Activated B cell treated with CpG ODN at 0.5 μM for 24 hours (primary cell): ENCODE measurements at places on chromosomes 6 and 20. TPM values are rescaled to one million over a fixed set of nuclear protein-coding genes. Genes with fewer than 3 reads are reported as not detected.
A peak's percentile ranks its signal among the peaks of the same experiment; 100 is the strongest.

DNA sequence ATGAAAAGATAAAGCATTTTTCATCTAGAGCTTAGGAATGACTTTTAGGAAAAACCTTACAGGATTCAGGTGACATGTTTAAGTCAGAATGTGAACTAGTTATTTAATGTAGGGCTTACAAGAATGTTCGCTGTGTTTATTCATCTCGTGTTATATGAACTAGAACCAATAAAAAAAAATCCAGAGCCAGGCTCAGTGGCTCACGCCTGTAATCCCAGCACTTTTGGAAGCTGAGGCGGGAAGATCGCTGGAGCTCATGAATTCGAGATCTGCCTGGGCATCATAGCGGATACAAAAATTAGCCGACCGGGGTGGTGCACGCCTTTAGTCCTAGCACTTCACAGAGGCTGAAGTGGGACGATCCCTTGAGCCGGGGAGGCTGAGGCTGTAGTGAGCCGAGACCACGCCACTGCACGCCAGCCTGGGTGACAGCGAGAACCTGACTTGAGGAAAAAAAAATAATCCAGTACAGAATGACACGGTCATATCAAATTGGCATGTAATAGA lies 46.3 kb downstream of the OR2B2 start:
- peaks cover 7% of the 10 kb centered on the region for H3K36me3 ChIP-seq
- H3K27ac ChIP-seq, result peak overlapping the region; percentile 99
- H3K4me3 ChIP-seq, result peak overlapping the region; percentile 98
- peaks cover 49% of the 10 kb centered on the region for H3K4me1 ChIP-seq

GRCh38 chr6:15747354-15747883 lies 84.6 kb upstream of the DTNBP1 start:
- H3K27ac ChIP-seq, result no peak overlapping the region
- no peak for DNase-seq
- no peaks in the 10 kb centered on the region for H3K36me3 ChIP-seq
- H3K27me3 ChIP-seq, result peaks cover 4% of the 10 kb centered on the region

GRCh38 chr20:33442136-33443005 lies 1.2 kb downstream of the SNTA1 start:
- peaks cover 3% of the 10 kb centered on the region for H3K36me3 ChIP-seq
- H3K4me1 ChIP-seq, result peaks cover 29% of the 10 kb centered on the region
- no peak for DNase-seq
- H3K4me3 ChIP-seq, result peak overlapping the region; percentile 79
- H3K27me3 ChIP-seq, result no peaks in the 10 kb centered on the region
- no peak overlapping the region for H3K27ac ChIP-seq

- H3K4me3 ChIP-seq, result no peak overlapping the region
- H3K36me3 ChIP-seq, result no peaks in the 10 kb centered on the region
- DNase-seq, result no peak
- H3K27me3 ChIP-seq, result no peaks in the 10 kb centered on the region
- no peaks in the 10 kb centered on the region for H3K4me1 ChIP-seq
Measured at GRCh38 chr20:55656231-55656775, 349.0 kb downstream of the CBLN4 start.

- H3K4me3 ChIP-seq, result no peak overlapping the region
- H3K36me3 ChIP-seq, result no peaks in the 10 kb centered on the region
- H3K4me1 ChIP-seq, result no peaks in the 10 kb centered on the region
- H3K27me3 ChIP-seq, result peaks cover 7% of the 10 kb centered on the region
Measured at GRCh38 chr20:57173041-57173440, 93.4 kb downstream of the BMP7 start.

DNA sequence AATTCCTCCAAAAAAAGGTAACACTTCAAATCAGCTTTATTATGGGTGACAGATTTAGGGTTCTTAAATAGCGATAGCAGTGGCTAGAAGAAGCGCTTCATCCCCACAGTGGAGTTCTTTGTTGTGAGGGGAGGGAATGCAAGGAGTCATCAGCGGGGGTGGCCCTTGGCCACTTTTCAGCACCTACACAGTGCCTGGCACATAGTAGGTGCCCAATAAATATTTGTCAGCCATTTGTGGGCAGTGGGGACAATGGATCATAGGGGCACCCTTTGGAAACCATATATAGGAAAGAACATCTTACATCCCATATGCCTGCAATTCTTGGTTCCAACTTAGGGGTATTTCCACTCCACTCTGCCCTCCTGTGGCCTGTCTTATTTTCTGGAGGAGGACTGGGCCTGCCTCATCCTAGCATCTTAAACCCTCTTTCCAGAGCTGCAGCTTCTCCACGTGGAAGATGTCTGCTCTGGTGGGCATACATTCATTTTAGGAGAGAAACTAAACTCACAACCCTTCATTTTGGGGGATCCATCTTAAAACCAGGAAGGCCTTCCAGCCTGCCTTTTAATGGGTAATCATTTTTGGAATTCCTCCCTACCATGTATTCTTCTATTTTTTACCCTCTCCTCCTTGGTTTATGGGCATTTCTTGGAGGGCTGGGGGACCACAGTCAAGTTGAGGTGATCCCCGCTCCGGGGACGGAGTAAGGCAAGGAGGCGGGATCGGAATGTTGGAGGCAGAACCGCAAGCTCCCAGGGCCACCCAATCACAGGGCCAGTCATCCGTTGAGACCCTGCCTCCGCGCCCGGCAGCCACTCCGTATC lies 2.6 kb upstream of the GPSM3 start:
- no peaks in the 10 kb centered on the region for H3K27me3 ChIP-seq
- peak overlapping the region; percentile 99 for H3K4me3 ChIP-seq
- no peak for DNase-seq
- H3K27ac ChIP-seq, result peak overlapping the region; percentile 91
- peaks cover 63% of the 10 kb centered on the region for H3K4me1 ChIP-seq
- H3K36me3 ChIP-seq, result peaks cover 31% of the 10 kb centered on the region

DNA sequence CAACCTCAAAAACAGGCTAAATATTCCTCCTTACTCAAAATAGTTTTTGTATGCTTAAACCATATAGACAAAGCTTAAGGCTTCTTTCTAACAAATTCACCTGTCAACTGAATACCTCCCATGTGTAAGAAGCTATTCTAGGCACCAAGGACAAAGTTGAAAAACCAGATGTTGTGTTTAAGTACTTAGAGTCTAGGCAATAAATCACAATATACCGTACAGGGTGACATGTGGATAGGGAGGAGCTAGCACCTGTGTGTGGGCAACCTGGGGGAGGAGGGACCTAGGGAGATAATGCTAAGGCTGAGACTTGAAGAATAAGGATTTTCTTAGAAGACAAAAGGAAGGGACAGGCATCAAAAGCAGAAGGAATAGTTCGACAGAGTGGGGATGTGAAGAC lies 123.5 kb downstream of the LMBRD1 start:
- H3K36me3 ChIP-seq, result peaks cover 68% of the 10 kb centered on the region
- H3K27ac ChIP-seq, result no peak overlapping the region
- no peaks in the 10 kb centered on the region for H3K4me1 ChIP-seq
- DNase-seq, result no peak

- peaks cover 2% of the 10 kb centered on the region for H3K4me1 ChIP-seq
- no peaks in the 10 kb centered on the region for H3K27me3 ChIP-seq
- no peaks in the 10 kb centered on the region for H3K36me3 ChIP-seq
- no peak for DNase-seq
Measured at GRCh38 chr6:88561034-88561953, 395.1 kb upstream of the CNR1 start.

DNA sequence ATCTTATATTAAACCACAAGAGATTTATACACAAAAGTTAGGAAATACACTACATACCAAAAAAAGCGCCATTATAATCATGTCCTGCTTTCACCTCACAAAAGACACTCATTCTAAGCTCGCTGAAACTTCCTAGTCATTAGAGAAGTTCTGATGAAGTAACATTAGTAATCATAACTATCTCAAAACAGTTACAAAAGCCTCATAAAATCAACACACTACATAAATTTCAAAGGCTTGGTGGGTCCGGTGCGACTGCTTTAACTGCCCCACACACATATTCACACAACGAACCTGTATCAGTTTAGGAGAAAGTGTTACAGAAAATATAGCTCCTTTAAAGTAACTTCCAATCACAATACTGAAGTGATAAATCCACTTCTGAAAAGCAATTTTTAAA lies 1.9 kb downstream of the PHIP start:
- peak overlapping the region; percentile 81 for H3K27ac ChIP-seq
- peaks cover 30% of the 10 kb centered on the region for H3K36me3 ChIP-seq
- peak overlapping the region; percentile 86 for H3K4me3 ChIP-seq
- no peak for DNase-seq

DNA sequence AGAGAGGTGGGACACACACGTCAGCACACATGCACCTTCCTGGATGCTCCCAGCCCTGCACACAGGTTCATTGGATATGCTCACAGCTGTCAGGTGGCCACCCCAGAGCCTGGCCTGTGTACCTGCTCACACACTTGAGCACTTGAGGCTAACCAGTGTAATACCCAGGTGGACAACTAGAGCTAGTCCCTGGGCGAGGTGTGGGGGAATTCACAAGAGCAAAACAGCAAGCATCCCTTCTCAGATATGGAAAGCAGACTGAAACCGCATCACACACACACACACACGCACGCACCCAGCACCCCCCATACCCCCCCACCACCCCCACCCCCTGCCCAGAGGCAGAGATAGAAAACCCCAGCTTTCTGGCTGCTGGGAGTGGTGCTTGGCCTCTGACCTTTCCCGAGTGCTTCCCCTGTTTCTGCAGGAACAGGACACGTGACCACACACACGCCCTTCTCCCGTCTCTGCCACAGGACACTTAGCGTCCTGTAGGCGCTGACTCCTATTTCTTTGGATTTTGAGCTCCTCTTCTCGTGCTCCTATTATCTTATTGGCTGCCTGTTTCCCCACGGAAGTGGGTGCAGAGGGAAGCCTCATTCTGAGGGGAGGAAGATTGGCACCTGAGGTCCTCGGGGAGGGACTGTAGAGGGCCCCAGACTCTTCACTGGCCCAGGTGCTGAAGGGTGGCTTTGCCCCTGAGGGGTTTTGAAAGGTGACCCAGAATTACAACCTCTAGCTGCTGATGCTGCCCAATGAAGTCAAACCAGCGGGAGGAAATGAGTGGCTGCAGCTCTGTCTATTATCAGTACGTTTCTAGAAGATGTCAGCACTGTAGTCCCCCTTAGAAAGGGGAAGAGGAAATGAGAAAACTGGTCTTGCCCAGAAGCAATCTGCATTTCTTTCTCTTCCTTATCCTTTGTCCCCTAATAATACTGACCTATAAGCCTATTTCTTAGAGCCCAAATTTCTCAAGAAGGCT lies 65.8 kb downstream of the SYTL3 start:
- H3K36me3 ChIP-seq, result peaks cover 2% of the 10 kb centered on the region
- H3K4me3 ChIP-seq, result peak overlapping the region; percentile 74
- H3K27me3 ChIP-seq, result no peaks in the 10 kb centered on the region
- DNase-seq, result peak; percentile 52

The XKR7 gene
- total RNA-seq, result 0.04 and 0.12 TPM in 2 replicates

The GNAS-AS1 gene
- total RNA-seq, result 1.4 and 1.5 TPM in 2 replicates

The SMIM8 gene
- total RNA-seq, result 11.1 and 14.4 TPM in 2 replicates
